ENCODE measurements at places on chromosomes 6 and 20.

GRCh38 chr20:44176833-44177534 lies 10.0 kb downstream of the JPH2 start:
- DNase-seq, result no peak

DNA sequence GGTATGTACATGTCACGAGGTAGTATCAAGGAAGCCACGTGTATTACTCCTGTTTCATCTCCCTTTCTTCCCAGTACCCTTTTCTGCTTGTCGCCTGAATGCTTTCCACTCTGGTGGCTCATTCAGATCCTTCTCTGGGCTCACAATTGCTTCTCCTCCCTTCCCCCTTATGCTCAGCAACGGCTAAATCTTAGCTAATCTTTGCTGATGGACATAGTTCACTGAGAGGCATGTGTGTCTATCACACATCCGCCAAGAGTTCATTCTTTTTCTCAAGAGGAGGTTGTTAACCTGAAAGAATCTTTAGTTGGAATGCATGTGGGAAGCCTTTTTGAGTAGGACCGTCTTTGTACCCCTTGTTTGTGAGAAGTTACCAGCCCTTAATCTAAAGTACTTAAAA lies 25.8 kb upstream of the MROH8 start:
- no peak for DNase-seq

DNA sequence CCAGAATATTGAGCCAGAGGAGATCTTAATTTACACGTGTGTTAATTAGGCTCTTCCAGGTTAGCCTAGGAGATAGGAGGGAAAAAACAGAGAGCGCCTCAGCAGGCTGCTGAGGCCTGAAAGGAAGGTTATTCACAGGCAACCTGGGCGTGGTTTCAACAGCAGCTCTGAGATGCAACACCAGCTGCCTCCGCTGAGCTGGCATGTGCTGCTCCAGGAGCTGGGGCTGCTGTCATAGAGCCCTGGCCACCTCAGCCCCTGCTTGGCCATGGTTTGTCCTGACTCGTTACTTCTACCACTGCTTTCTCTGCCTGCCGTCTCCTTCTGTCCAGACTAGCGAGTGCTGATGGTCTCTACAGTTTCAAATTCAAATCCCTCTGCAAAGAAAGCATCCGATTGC lies 32.4 kb upstream of the RPP40 start:
- no peak for DNase-seq

GRCh38 chr6:56890683-56891429 lies 64.1 kb upstream of the BEND6 start:
- no peak for DNase-seq

DNA sequence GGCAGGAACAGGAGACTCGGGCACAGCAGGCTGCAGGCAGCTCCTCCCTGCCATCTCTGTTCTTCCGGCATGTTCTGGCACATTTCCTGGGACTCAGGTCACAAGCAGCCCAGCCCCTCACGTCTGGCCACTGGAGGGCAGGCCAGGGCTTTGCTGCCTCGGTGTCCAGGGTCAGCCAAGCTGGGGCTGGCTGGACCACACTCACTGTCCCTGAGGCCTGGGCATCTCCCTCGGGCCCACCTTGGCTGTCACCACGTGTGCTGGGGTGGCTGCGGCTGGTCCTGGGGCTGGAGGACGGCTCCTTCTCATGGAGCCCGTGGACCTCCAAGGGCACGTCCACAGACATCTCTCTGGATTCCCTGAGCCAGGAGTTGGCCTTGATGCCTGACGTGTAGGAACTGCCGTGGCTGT lies 18.5 kb downstream of the FRMD1 start:
- no peak for DNase-seq

- DNase-seq, result no peak
Observed at GRCh38 chr6:140538926-140539325, 1164.5 kb upstream of the CITED2 start.

GRCh38 chr6:64280569-64280968 lies 645.0 kb downstream of the PHF3 start:
- DNase-seq, result no peak

- no peak for DNase-seq
Observed at GRCh38 chr20:8272766-8273165, 140.7 kb downstream of the PLCB1 start.

GRCh38 chr6:123467392-123467791 lies 169.4 kb downstream of the TRDN start:
- DNase-seq, result no peak

GRCh38 chr6:161496941-161497340 lies 223.1 kb upstream of the AGPAT4 start:
- DNase-seq, result no peak

GRCh38 chr6:3541006-3541585 lies 84.2 kb upstream of the SLC22A23 start:
- DNase-seq, result no peak

DNA sequence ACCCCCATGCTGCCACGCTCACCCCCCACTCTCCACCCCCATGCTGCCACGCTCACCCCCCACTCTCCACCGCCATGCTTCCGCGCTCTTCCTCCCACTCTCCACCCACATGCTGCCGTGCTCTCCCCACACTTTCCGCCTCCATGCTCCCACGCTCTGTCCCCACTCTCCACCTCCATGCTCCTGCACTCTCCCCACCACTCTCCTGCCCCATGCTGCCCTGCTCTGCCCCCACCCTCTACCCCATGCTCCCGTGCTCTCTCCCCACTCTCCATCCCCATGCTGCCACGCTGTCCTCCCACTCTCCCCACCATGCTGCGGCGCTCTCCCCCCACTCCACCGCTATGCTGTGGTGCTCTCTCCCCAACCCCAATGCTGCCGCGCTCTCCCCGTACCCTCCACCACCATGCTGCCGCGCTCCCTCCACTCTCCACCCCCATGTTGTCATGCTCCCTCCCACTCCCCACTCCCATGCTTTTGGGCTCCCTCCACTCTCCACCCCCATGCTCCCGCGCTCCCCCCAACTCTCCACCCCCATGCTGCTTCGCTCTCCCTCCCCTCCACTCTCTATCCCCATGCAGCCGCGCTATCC lies 46.0 kb upstream of the PDE10A start:
- DNase-seq, result no peak

DNA sequence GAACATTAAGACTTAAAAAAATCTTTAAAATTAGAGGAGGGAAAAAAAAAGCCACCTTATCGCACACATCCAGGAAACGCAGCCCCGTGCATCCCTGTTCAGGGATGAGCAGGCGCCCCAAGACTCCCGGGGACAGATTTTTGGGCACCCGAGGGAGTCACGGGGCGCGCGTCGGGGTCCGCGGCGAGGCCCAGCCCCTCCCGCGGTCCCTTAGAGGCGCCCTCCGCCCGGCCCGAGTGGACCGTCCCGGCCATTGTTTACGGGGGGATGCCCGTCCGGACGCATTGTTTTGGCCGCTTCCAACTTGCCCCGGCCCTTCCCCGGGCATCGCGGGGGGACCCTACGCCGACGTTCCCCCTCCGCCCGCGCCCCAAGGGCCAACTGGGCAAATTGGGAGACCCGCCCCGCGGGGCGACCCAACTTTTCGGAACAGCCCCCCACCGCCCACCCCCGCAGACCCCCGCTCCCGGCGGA lies 610 bp downstream of the ZNF217 start:
- no peak for DNase-seq

GRCh38 chr6:16739329-16739801 lies 21.9 kb downstream of the ATXN1 start:
- DNase-seq, result no peak

DNA sequence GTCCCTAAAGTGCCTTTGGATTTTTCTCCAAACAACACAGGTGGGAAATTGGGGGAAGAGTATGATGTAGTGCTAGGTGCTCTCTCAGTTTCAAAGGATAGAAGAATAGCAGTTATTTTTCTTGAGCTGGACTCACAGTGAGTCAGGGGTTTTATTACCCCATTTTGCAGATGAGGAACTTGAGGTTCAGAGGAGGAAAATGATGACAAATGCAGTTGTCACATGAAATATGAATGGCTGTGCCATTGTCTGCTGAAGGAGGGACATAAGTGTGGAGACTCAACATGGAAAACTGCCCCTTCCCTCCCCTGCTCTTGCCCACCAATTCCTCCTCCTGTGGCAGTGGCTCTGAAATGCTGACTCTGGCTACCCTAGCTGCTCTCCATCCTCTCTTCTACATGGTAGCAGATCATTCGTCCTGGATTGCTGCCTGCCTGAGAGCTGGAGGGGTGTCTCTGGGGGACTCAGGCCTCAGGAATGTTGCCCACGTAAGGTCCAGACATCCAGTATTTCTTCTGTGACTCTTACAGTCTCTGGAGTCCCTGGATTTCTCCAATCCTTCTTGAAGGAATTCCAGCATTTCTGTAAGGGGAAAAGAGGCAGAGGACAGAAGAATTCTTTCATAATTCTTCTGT lies 37.6 kb upstream of the EPB41L1 start:
- no peak for DNase-seq

DNA sequence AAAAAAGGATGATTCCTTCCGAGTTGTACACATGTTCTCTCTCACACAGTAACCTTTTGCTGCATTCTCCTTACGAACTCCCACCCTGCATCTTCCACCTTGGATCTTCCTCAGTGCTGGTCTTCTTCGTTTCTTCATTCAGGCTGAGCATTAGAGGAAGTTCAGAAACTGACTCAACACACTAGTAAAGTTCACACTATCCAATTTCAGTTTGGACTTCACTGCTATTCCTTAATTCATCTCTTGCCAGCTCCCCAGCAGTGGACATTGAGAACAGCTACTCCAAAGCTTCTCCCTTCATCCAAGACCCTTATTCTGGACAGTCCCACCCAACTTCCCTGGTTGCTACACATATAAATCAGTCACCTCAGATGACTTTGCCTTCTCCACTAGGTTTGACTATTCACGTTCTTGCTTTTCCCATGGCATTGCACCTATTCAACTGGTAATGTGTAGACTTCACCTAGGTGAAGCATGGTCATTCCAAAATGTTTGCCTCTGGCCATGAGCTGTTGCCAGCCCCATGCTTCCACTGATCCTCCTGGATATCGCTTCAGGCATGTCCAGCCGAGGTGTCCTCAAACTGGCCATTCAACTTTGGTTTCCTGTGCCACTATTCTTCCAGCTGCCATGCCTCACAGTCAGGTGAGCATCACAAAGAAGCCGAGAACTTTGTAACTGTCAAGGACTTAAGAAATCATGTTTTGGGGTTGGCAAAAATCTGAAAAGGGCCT lies 103.9 kb upstream of the EMILIN3 start:
- DNase-seq, result no peak

DNA sequence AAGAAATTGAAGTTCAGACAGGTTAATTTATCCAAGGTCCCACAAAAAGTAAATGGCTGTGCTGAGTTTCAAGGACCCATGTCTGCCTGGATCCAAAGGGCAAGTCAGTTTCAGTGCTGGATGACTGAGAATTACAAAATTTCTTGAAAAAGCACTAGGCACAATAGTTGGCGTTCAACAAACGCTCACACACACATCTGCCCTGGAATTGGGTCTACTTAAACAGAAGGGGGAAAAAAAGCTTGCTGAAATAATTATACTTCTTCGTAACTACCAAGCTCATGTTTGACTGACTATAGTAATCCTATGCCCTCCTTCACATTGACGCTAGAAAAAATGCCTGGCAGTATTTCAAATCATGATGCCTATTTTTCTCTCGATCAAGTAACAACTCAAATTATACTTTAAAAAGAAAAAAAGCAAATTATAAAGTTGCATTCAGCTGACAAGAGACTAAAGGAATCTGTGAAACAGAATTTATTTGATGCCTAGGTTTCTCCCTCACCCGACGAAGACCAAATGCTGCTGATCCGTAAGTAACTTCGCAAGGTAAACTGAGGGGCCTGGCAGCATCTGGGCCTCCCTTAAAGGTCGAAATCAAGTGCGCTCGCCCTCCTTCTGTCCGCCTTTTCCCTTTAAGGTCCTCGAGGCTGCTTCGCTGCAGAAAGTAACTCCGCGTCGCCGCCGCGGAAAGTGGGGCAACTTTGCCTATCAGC lies 650 bp upstream of the CD2AP start:
- no peak for DNase-seq

DNA sequence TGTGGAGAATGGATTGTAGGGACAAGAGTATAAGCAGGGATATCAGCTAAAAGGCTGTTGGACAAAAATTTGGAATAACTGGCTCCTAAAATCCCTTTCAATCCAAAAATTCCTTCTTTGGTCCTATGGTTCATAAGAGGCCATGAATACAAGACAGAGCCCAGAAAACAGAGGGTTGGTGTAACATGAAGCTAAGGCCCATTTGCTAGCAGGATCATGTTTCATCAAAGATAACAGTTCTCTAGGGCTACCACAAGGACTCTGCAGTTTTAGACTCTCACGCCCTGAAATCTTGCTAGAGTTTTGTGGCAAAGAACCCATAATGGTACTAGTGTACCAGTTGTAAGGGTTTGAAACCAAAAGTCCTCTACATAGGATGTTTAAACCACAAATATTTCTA lies 327.8 kb upstream of the TBX18 start:
- no peak for DNase-seq

DNA sequence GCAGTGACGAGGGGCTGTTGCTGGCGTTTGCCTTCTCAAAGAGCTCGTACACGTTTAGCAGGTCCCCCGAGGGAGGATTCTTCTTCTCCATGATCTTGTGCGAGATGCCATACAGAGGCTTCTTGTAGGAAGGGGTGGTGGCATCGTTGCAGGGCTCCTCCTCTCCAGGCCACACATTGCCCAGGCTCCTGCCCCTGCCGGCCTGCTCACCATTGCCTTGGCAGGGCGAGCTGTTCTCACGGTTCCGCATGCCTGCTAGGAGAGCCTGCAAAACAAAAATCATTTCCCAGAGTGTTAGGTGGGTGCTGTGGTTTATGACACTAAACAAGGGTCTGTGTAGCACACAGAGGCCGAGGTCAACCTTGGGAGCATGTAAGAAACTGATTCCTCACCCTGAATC lies 42.7 kb downstream of the MTRES1 start:
- no peak for DNase-seq

DNA sequence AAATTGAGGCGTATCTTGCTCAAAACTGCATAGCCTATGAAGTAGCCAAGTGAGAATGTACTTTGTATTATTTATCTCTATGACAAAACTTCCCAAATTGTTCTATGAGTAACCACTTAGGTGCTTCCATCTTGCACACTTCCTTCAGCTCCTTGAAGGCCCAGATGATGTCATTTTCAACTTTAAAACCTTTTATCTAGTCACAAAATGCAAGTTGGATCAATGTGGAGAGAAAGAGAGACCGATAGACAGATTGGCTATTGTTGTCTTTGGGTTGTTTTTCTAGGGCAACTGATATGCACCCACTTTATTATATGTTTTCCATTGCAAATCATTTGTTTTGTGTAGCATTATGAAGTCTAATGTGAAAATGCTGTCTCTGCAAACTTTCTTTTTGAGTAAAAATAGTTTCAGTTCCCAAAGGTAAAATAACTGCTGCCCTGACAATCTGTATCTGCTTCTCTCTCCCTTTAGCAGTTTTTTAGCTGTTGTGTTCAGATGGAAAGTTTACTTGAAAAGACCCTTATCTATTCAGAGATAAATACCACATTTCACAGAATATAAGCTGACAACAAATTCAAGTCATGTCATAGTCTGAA lies 73.7 kb upstream of the CITED2 start:
- no peak for DNase-seq

- DNase-seq, result no peak
Observed at GRCh38 chr6:25173246-25173645, 105.9 kb upstream of the CARMIL1 start.

GRCh38 chr6:109788687-109789086 lies 97.6 kb downstream of the FIG4 start:
- DNase-seq, result no peak

All from activated T-cell treated with anti-CD3 and anti-CD28 coated beads for 1 hour (primary cell).